NCI-H2029 treated with DMSO at 0.1 percent for 48 hours (cell line): ENCODE measurements at places on chromosomes 11 and 22.

DNA sequence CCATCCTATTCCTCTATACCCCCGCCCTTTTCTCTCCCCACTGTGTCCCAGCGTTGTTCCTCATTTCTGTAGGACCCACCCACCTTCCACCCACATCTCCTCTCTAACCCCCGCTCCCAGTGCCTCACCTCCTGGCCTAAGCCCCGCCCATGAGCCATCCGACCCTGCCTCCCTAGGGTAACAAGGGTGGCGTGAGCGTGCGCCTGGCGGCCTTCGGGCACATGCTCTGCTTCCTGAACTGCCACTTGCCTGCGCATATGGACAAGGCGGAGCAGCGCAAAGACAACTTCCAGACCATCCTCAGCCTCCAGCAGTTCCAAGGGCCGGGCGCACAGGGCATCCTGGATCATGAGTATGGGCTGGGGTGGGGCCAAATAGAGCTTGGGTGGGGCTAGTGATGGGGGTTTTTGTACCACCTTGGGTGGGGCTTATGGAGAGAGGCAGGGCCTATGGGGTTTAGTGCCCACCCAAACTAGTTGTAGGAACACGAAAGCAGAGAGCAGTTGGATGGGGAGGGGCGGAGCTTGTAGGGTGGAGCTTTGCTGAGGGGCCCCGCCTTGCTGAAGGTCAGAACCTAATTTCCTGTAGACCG, 4.5 kb downstream of the INPP5J start:
- DNase-seq: no peak

GRCh38 chr22:39989633-39990032, 5.1 kb upstream of the FAM83F start:
- DNase-seq: no peak

- no peak for DNase-seq
Measured at GRCh38 chr22:31123292-31123602, 481 bp downstream of the INPP5J start.

DNA sequence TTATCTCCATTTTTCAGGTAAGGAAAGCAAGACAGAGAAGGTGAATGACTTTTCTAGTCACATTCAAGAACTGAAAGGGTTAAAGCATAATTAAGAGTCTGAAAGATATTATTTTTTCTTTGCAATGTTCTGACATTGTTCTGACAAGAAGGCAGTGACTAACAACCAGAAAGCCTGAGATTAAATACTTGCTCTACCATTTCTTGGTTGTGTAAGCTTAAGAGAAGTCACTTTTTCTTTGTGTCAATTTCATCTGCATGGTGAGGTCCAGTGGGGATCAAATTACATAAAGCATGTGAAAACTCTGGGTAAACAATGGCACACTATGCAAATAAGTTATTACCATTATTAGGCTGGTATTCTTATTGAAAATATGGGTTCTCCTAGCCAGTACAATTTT, 73.7 kb downstream of the PHF21A start:
- DNase-seq: no peak

DNA sequence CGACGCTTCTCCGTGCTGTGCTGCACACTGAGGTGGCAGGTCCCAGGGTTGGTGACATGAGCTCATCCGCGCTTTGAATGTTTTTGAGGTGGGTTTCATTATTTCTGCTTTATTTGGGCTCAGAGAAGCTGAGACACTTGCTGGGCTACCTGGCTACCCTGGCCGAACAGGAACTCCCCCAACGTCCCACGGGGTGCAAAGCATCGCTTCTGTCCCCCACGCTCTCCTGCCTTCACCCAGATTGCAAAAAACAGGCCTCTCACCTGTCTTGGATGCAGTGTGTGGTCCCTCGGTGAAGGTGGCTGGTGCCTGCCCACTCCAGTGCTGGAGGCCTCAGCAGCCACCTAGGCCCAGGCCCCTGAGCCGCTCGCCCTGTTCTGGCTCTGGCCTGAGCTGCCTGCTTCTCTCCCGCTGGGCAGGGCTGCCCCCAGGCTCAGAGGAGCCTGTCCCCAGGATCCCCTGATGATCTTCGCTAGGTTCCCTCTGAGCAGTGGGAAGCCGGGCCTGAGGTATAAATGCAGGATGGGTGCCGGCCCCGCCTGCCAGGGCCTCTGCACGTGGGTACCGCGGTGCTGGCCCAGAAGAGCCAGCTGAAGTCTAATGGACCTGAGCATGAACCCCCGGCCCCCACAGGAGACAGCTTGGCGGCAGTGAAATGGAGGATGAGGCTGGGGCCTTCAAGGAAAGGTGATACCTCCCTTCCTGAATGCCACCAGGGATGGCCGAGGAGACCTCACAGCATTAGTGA, 15.8 kb upstream of the MRGPRD start:
- DNase-seq: no peak

DNA sequence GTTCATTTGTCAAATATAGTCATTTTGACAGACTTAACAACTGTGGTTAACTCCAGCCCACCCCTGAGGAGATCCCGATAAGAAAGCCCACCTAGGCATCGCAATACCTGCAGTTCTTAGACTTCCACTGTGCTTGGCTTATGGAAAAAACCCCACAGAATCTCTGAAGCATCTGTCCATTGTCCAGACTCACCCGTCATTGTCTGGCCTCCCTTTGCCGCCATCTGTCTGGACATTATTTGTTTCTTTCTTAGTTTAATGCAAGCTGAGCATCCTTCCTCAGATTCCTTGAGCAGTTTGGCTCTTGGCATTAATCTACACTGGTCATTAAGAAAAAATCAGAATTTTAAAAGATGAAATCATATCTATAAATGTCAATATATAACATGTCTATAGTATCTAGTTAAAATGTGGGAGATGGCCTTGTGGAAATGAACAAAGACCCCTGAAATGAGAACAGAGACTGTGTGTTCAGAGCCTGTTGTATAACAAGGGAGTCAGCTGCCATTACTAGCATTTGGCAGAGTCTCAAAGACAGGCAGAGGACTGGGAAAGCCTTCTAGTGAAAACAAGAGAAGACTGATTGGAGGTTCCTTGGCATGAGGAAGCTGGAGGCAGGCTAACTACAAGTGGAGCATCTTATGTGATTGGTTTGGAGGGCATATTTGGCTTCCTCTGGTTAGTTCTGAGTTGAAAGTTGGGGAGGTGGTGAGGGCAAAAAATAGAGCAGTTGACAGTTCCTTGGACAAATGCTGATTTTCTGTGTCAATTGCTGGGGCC, 80.4 kb downstream of the SPON1 start:
- no peak for DNase-seq

GRCh38 chr11:64180891-64181290, 5.1 kb upstream of the STIP1 start:
- no peak for DNase-seq

GRCh38 chr22:40410272-40410671, 39.9 kb downstream of the SGSM3 start:
- no peak for DNase-seq

GRCh38 chr11:19218216-19218615, 16.4 kb upstream of the CSRP3 start:
- no peak for DNase-seq

DNA sequence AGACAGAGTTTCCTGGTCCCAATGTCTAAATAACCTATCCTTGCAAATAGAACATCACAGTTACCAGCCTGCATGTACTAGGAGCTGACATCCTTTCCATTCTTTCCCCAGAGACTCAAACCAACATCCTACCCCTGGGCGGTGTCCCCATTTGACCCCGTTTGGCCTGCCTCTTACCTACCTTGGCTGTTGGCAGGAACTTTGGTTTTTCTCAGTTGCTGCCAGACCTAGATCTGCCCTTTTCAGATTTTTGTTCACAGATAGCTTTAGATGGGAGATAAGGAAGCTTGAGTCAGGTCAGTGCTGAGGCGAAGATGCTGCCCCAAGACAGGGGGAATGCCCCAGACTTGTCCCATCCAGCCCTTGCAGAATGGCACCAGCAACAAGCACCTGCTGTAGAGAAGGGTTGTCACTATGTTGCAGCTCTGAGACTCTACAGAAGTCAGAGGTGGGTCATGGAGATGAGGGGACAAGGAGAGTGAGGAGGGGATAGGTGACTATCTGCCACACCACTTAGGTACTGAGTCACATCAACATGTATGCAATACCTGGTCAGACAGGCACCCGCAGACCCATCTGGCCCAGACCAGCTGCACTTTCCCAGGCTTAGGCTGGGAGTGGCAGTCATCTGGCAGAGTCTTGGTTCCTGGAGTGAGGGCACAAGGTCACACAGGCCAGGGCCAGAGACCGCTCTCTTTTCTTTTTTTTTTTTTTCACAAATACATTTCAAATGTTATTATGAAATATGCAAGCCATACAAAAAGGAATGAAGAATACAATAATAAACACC, 61.5 kb upstream of the POU2AF1 start:
- DNase-seq: no peak

- peak; percentile 18 for DNase-seq
Measured at GRCh38 chr11:112612250-112612849, 348.9 kb upstream of the NCAM1 start.

DNA sequence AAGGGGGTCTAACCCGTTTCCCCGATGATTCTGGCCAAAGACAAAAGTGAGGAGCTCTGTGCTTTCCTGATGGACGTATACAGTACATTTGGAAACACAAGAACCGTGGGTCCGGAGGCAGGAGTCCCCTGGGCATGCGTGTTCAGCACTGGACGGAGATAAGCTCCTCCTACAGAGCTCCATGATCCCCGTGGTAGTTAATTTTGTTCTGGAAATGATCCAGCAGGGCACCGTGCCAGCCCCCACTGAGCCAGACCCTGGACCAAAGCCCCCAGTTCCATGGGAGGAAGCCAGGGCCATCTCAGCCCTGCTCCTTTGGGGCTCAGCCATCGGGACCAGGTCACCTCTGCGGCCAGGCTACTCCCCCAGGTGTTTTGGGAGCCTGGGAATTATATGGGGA, 83.3 kb downstream of the TRMU start:
- DNase-seq: no peak

DNA sequence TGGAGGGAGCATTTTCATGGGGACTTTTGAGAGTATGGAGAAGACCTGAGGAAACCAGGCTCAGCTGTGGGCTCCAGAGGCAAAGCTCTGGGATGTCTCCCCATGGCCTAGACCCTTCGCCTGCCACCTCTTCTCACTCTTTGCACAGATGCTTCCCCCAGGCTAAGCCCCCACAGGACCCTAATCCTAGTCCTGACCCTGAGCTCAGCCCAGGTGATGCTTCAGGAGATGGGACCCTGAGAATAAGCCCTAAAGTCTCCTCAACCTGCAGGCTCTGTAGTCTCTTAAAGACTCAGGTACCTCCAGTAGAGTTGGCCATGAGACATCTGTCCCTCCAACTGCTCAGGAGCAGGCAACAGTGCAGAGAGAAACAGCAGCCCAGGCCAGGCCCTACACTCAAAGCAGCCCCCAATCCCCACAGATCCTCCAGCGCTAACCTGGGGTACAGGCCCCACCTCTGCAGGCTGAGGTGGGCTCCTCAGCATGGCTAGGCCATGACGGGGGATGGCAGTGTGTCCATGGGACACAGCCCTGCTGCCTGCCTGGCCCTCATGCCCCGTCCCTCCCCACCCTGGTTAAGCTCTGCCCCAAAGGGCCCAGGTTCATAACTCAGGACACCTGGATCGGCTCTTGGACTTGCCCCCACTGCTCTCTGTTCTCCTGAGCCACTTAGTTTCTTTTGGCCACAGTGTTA, 39.4 kb downstream of the GGTLC2 start:
- DNase-seq: no peak

DNA sequence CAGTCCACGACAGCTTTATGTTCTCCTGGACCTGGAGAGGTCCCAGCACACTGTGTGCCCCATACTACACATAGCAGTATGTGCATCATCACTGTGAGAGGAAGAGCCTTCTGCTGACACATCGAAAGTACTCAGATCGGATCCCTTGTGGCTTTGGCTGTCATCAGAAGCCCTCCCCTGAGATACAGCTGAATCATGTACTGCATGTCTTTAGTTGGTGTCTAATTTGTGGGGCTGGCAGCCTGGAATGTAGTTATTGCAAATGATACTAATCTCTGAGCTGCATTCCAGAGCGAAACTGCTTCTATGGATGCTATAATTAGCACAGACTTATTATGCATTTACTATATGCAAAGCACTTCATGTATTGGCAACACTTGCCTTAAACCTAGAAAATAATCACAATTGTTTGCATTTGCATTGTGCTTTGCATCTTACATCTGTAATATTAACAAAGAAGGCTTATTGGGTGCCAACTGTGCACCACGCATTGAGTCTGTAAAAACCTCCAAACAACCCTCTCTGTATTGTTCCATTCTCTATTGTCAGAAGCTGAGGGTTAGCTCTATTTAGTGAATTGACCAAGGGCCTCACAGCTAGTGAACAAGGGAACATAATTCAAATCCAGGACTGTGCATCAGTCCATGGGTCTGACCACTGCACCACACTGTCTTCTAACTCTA, 89.2 kb upstream of the CRTAM start:
- no peak for DNase-seq

- no peak for DNase-seq
Measured at GRCh38 chr11:75338516-75339208, 12.8 kb downstream of the ARRB1 start.

DNA sequence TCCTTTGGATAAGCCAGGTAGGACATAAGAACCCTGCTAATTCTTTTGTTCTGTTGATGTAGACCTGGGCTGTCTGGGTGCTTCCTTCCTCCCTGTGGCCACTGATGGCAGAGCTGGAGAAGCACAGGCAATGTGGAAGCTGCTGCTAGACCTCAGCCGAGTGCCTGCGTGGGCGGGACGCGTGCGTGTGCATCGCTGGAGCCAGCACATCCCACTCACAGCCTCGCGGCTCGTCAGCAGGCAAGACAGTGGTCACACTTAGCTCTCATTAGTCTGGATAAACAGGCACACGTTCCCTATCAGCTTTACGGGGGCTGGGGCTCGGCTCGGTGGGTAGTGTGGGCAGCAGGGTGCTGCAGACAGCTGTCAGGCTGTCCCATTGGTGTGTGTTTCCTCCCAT, 155.7 kb downstream of the GRIK4 start:
- no peak for DNase-seq

DNA sequence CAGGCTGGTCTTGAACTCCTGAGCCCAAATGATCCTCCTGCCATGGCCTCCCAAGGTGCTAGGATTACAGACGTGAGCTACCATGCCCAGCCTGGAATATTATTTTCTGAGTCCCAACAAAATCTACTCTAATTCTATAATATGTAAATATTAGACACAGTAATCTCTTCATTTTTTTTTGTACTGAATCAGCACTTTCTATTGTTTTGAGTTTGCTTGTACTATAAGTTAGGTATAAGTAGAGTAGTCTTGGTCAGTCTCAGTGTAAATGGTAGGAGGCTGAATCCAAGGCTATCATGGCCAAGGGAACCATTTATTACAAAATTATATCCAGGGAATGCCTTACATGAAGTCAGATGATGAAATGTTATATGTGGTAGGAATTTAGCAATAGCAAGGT, 19.6 kb upstream of the OR6X1 start:
- DNase-seq: no peak

DNA sequence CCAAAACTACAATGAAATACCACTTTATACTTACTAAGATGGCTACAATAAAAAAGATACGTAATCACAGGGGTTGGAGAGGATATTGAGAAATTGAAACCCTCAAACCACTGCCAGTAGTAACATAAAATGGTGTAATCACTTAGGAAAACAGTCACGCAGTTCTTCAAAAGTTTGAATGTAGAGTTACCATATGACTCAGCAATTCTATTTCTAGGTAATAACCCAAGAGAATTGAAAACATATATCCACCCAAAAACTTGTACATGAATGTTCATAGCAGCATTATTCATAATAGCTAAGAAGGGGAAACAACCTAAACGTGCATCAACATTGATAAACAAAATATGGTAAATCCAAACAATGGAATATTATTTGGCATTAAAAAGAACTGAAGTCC, 24.4 kb upstream of the PSMA1 start:
- DNase-seq: no peak
